ENCODE measurements at places on chromosomes 2 and 18. TPM values are rescaled to one million over a fixed set of nuclear protein-coding genes. Genes with fewer than 3 reads are reported as not detected.

VWC2L gene
- not detected for polyA plus RNA-seq

BCL11A gene
- polyA plus RNA-seq, result 0.12 TPM

LINC00305 gene
- not detected for polyA plus RNA-seq

CFAP221 gene
- 0.30 TPM for polyA plus RNA-seq

HRH4 gene
- polyA plus RNA-seq, result 0.07 TPM

NEB gene
- polyA plus RNA-seq, result 0.31 TPM

RNU2-63P gene
- not detected for polyA plus RNA-seq

All from A549 (cell line).